GM12878 (cell line): ENCODE measurements at places on chromosomes 2 and 18. TPM values are rescaled to one million over a fixed set of nuclear protein-coding genes. Genes with fewer than 3 reads are reported as not detected.
A peak's percentile ranks its signal among the peaks of the same experiment; 100 is the strongest.

Gene POTEJ
- not detected in 2 replicates for total RNA-seq

DNA sequence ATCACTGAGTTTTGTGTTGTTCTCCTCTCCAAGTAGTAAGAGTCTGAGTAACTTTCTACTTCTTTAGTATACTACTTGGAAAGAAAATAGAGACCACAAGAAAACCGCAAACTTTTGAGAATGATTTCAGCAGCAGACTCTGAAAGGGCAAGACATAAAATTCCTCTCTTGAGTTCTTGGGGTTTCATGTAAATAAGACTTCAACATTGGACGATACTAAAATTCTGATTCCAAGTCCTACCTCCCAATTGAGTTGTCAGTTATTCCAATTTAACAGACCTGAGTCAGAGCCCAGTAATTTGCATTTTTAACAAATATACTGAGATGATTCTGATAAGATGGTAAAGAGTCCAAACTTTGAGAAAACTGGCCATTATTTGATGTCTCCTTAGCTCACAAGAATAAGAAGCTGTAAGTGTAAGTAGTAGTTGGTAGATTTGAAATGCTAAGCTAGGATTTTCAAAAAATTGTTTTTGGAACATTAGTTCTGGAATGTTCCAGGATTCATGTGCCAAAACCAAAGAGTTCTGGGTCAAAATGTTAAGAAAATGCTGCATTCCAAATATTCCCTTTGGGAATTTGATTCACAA, 261.6 kb upstream of the SPOPL start:
- DNase-seq = no peak

DNA sequence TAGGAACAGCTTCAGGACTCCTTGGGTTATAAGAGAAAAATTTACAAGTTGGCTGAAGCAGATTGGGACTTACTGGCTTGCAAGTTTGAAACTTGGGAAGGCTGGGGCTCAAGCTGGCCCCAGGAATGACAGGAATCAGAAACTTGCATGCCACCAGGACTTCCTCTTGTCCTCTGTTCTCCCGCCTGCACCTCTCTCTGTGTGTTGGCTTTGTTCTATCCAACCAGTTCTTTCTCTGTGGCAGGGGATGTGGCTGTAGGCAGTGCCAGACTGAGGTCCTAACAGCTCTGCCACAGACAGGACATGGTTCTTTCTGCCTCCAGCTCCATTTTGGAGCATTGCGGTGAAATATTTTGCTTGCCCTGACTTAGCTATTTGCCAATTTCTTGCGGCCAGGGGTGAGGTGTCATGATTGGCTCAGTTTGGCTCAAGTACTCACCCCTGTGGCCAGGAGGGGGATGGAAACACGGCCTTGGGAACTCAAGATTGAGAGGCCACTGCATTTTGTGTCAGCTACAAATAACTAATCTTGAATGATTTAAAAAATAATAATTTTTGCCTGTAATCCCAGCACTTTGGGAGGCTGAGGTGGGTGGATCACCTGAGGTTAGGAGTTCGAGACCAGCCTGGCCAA, 48.9 kb downstream of the MEP1B start:
- no peak for DNase-seq

DNA sequence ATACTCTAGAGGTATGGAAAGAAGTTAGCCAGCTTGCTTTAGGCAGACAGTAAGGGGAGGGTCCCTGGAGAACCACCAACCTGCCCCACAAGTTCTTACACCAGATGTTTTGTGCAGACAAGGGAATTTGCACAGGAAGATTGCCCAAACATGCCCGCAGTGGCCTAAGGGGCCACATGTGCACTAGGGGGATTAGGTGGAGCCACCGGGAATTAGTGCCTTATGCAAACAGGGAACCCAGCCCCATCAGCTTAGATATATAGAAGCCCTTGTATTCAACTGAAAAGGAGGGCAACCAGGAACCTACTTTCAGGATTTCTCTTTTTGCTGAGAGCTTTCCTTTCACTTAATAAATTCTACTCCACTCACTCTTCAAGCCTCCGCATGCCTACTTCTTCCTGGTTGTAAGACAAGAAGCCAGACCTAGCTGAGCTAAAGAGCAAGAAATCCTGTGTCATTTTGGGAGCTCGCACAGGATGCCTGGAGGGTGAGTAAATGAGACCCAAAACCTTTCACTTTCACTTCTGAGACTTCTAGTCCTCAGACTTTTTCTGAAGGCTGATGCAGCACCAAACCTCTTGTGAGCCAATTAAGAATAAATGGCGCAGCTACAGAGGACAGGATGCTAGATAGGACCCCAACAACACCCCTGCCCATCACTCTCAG, 146.3 kb downstream of the GCA start:
- DNase-seq = peak; percentile 24

GRCh38 chr2:171318463-171318934, 115.3 kb downstream of the METTL8 start:
- no peak for DNase-seq

Gene CYP26B1
- not detected in 2 replicates for total RNA-seq

Gene HES6
- 1.7 and 1.8 TPM in 2 replicates for total RNA-seq

GRCh38 chr2:16559278-16560067, 106.2 kb downstream of the CYRIA start:
- DNase-seq = no peak

DNA sequence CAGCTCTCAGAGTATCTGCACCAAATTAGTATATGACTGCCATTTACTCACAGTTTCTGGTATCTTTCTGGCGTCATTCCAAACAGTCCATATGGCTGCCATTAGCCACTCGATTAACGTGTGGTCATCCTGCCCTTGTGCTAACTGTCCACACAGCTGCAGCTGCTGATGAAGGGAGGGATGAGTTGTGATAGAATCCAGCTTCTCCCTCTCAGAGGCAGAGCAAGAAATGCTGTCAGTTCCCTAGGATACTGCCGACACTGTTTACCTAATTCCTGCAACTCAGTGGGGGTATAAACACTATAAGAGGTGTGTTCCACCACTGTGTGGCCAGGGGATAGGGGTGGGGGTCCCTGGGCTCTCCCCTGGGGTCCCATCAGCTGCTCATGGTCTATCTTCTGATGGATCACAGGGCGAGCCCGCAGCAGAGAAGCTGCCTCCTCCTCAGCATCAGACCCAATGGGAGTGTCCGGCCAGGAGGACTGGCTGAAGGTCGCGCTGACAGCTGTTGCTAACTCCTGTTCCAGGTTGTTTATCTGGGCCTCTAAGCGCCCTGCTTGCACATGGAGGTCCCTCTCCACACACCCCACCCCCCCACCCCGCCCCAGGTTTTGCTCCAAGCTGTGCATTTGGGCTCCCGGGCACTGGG, 17.3 kb upstream of the KLHL23 start:
- DNase-seq = no peak

DNA sequence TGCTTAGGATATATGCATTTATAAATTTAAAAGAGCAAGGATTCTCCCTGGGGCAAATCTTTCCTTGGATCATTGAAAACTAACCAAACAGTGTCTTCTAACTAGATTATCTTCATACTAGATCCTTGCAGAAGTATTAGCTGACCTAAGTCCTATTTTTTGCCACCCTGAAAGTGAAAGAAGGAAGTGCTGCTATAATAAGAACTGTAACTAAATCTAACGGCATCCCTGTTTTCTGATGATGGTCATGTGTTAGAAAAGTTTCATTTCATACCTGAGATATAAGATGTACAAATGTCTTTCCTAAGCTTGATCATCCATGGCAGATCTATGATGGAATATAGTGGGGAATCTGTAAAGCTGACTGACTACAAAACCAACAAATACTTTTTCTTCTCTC, 102.7 kb downstream of the MAP2 start:
- no peak for DNase-seq

Gene SULT1C2
- 0.03 and 0.05 TPM in 2 replicates for total RNA-seq

DNA sequence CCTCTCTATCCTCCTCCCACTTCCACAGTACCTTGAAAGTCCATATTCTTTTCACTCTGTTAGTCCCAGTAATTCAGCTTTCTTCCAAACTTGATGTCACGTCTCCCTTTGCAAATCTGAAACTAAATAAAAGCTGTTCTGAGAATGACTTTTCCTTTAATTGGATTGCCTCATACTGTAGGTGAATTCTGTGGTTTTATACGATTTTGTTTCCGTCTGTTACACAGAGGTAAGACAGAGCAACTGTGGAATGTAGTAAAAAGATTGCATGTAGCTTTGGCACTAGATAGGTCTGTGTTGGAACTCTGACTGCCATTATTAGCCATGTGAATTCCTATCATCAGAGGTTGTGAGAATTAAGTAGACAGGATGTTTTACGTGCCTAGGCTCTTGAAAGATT, 25.9 kb downstream of the MALT1 start:
- no peak for DNase-seq

Gene DGUOK
- total RNA-seq = 69.2 and 74.2 TPM in 2 replicates

GRCh38 chr18:3441290-3441689, 8.7 kb upstream of the TGIF1 start:
- no peak for DNase-seq
